CD4-positive, alpha-beta T cell treated with Interleukin-4 for 4 hours (primary cell): ENCODE measurements at places on chromosomes 12 and 14.

- DNase-seq: no peak
These were observed 4.9 kb downstream of the CD9 start for GRCh38 chr12:6205144-6205539.

DNA sequence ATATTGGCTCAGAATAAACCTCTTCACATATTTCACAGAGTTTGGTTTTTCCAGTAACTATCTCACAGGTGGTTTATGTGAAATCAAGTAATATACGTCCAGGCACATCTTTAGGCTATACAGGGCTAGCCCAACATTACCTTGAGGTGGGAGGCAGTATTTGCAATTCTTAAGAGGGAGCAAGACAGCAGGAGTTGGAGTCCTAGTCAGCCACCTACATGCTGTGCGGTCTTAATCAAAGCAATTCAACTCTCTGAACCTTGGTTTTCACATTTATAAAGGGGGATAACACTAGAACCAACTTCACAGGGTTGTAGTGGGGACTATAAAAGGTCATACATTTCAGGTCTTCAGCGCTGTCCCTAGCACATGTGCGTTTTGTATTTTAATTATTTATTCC is 73.5 kb upstream of the FICD start:
- no peak for DNase-seq

- DNase-seq: no peak
These were observed 73.7 kb downstream of the BBS10 start for GRCh38 chr12:76274420-76275083.

DNA sequence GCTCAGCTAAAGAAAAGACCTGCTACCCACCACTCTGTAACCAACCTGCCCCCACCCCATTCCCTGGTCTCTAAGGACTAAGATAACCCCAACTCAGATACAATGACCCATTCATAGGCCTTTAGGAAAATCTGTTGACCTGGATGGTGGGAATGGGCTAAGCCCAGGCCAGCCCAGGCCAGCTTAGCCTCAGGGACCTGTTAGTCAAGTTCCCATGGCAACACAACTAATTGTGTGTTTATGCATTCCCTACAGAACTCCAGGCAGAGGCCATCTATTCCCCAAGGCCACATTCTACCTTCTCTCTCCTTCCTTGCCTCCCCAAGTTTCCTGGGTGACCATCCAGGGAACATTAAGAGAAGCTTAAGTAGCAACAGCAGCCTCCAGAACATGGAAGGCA is 16.1 kb upstream of the KRT8 start:
- no peak for DNase-seq

DNA sequence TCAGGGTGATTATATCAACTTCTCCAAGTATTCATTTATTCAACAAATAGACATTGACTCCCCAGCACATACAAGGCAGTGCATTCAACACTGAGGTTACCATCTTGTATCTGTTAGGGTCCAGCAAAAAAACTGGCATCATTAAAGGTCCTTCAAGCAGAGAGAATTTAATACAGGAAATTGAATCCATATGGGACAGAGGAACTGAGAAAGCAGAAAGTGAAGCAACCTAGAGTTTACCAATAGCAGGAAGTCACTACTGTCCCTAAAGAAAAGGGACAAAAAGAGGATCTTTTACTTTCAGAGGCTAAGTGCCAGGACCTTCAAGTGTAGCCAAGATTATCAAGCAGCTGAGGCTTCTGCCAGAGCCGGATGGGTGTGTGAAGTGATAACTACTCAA is 237.8 kb upstream of the TBX3 start:
- DNase-seq: no peak

DNA sequence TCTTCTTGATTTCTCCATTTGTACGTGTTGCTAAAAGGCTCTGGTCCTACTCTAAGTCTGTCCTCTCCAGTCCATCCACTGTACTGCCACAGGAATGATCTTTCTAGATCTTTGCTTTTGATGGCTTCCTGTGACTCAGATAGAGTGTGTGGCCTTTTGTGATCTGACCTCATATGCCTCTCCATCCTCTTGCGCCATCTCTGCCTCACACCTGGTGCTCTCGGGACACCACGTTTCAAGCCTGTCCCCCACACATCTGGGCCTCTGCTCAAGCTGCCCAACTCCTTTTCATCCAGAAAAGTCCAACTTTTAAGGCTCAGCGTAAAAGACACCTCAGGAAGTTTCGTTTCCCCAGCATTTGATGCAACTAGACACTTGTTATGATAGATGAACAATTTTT is 39.0 kb downstream of the DCAF4 start:
- DNase-seq: no peak

DNA sequence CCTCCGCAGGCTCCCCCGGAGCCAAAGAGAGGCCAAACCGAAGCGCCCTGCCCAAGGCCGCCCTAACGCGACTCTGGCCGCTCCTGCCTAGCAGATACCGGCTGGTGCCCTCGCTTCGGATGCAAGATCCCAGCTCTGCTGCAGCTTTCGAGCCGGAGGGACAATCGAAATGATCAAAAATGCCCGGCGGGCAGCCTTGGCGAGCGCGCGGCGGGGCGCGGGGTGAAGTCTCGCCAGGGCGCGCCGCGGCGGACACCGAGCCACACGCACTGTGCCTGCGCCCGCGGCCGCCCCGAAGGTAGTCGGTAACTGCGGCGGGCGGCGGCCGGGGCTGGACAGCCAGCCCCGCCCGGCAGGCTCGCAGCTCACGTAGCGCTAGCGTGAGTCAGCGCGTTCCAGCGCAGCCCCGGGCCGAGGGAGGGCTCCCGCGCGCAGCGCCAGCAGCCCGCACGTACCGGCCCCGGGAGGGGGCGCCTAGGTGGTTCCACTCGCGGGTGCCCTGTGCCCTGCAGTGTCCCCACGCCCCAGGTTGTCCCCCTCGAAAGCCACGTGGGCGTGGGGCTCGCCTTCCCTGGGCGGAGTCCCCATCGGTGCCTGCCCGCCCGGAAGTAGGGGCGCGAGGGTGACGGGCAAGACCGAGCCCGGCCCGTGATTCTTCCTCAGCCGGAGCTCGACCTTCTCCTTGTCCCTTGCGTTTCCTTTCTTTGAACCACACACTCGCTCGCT is 109.2 kb upstream of the EGLN3 start:
- DNase-seq: peak; percentile 61

DNA sequence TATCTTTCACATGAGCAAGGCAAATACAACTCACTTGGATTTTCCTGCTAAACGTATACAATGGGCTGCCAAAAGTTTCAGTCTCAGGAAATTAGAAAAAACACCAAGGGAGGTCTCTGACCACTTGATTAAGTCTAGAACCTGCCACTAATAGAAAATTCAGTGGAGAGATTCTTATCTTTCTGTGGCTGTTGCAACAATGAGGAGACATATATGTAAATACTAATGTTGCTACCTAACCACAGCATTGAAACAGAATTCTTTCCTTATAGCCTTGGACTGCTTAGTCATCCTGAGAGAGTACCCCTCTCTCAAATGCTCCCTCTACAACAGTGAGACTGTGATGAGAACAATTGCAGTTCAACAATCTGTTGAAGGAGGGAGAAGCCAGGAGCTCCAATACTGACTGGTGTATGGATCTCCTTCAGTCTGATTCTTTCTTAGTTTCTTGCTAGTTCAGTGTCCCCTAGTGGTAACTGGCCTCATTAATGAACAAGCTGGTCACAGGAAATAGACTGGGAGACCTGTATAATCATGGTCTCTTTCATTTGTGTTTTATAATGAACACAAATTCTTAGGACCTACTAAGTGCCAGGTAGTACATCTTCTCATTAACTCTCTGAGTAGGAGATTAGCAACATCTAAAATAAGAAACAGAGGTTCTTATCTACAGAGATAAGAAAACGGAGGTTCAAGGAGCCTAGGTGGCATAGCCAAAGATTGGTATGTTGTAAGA is 164.5 kb downstream of the SLC38A4 start:
- DNase-seq: peak; percentile 46

GRCh38 chr14:22887260-22887989 is 4.4 kb downstream of the REM2 start:
- peak; percentile 80 for DNase-seq

DNA sequence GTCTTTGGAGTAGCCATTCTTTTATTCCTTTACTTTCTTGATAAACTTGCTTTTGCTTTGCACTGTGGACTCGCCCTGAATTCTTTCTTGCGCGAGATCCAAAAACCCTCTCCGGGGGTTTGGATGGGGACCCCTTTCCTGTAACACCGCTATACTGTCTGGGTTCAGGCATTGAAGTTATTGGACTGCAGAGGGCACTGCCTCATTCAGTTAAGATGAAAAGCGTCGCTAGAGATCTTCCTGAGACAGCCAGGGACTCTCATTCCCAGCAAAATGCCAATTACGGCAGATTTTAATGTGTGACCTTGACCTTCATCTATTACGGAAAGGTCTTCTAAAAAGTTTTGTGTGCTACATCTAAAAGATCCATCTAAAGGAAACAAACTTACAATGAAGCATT is 17.3 kb upstream of the RIMKLB start:
- DNase-seq: no peak

GRCh38 chr12:83089575-83089974 is 402.9 kb downstream of the TMTC2 start:
- no peak for DNase-seq

DNA sequence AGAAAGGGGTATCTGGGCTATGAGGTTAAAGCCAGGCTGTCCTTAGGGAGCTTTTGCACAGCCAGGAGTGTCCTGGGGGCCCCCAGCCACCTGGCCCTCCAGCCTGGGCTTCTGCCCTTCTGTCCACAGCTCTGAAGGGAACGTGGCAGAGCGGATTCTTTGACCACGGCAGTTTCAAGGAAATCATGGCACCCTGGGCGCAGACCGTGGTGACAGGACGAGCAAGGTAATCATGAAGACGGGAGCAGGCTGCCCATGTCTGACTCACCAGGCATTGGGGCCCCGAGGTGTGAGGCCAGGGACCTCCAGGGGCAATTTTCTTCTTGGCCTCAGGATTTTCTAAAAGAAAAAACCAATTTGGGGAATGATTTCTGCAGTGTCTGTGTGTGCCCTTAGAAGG is 53.1 kb downstream of the FOXN4 start:
- DNase-seq: no peak

DNA sequence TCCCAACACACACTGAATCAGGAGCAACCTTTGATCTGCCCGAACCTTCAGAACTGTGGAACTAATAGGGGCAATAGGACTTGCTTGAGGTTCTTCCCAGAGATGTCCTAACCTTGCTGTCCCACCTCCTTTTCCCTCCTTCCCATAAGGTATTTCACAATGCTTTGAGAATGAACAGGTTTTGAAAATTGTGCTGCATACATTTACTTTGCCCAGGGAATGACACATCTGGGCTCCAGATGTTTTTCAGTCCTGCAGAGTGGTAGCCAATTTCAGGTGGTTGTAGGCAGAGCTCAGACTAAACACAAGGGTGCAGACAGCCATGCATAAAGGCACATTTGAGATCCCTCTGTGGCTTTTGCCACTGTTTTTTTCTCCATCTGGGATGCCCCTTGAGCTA is 206.7 kb upstream of the PWP1 start:
- no peak for DNase-seq

DNA sequence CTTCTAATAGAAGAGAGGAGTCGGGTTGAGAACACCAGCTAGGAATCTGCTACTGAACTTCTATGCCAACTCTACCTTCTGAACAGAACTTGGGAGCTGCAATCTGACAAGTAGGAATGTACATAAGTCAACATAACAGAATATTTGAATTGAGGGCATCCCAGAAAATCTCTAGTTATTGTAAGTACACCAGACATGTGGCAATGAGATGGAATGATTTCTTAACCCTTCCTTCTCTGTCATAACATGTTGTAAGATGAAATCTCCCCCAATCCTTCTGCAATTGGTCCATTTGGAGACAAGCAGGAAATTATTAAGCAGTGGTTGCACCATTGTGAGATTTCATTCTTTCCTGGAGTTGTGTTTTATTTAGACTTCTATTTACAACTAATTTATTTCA is 68.7 kb upstream of the TMPO start:
- no peak for DNase-seq

GRCh38 chr12:107395817-107396216 is 289.8 kb upstream of the PWP1 start:
- no peak for DNase-seq

DNA sequence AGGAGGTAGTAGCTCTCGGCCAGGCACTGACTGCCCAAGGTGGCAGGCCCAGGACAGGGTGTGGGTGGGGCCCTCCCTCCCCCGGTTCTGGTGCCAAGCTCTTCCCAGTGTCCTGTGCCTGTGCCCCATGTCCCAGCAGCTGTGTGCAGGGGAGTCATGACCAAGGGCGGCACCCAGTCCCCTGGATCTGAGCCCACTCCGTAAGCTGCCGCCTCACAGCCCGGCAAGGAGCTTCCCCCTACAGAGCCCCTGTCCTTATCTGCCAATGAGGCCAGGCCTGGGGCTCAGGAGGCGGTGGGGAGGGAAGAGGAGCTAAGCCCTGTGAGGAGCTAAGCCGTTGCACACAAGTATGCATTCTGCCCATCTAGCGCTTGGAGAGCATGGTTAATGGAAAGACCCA is 5.6 kb upstream of the C14orf180 start:
- DNase-seq: no peak

GRCh38 chr12:108399514-108399913 is 60.4 kb upstream of the CMKLR1 start:
- no peak for DNase-seq

GRCh38 chr14:54488318-54488645 is 498 bp downstream of the GMFB start:
- no peak for DNase-seq

DNA sequence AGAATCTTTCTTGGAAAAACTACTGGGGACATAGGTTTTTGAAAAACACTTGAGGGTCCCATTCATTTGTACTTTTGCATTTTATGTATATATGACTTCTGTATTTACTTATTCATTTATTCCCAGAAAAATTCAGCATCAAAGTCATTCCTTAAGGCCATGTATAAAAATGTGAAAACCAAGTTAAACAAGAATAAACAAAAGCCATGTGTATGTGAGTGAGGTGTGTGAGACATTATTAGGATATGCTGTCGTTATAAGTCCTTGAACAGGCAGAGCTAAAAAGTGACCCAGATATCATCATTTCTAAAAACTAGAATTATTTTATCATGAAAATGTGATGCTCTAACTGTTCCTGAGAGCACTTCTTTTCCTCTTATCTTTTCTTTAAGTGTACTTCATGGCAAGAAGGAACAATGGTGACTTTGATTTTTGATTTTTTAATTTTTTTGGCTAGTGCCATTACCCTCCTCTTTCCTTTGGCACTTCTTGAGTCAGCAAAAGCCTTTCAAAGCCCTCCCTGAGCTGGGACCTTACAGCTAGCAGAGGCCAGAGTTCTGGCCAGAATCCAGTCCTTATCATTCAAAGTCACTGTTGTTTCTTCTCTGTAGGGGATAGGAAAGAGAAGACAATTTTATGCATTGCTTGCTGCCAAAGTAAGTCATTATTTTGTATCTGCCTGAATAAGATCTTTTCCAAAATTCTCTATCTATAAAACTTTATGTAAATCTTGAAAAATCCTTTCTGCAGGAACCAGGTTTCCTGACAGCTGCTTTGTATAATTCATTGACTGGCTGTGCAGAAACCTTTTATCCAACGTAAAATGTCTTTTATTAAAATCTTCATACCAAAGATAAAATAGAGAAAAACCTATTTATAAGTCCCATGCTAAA is 419.7 kb upstream of the PRICKLE1 start:
- no peak for DNase-seq

- no peak for DNase-seq
These were observed 7.4 kb upstream of the MYH7 start for GRCh38 chr14:23442721-23443356.
